ENCODE measurements at places on chromosomes 7 and 10. TPM values are rescaled to one million over a fixed set of nuclear protein-coding genes. Genes with fewer than 3 reads are reported as not detected.

DNA sequence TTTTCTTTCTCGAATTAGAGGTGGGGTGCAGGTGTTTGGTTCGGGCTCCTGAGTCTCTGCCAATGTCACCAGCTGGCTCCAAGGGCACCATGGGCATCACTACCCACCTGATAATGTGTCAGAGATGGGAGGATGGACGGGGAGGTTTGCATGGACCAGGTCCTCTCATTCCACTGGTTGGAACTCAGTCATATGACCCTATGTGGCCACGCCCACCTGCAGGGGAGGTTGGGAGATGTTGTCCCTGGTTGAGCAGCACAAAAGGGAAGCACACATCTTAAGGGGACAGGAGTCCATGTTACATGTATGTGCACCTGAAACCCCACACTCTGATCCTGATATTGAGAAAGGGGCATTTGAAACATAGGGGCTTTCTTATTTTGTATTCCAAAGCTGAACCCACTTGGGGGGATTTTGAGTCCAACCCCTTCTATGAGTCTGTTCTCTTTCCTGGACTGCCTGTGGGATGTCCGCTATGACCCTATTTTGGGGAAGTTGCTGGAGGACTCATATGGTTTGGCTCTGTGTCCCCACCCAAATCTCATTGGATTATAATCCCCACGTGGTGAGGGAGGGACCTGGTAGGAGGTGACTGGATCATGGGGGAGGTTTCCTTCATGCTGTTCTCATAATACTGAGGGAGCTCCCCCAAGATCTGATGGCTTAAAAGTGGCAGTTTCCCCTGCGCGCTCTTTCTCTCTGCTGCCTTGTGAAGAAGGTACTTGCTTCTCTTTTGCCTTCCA is 66.9 kb upstream of the BAIAP2L1 start:
- DNase-seq = no peak

GRCh38 chr7:136309407-136309806 is 332.2 kb upstream of the MTPN start:
- DNase-seq = no peak

- DNase-seq = no peak
Observed at GRCh38 chr7:79452495-79453265, 787 bp downstream of the MAGI2 start.

- DNase-seq = no peak
Observed at GRCh38 chr10:4766454-4766853, 59.6 kb upstream of the AKR1E2 start.

DNA sequence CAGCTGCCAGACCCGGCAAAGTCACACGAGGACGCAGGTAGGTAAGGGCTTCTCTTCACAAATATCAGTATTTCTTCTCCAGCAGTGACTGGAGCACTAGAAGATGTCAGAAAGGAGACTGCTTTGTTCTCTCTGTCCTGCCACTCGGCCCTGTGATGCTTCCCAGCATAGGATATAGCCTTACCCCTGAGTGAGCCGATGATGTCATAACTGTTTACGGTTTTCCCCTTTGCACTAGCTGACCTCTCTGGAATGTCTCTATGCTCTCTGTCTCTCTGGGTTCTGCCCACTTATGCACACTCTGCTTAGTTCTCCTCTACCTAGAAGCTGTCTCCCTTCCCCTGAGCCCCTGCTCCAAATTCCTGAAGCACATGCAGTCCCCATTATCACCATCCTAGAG is 167.5 kb upstream of the PODXL start:
- no peak for DNase-seq

DNA sequence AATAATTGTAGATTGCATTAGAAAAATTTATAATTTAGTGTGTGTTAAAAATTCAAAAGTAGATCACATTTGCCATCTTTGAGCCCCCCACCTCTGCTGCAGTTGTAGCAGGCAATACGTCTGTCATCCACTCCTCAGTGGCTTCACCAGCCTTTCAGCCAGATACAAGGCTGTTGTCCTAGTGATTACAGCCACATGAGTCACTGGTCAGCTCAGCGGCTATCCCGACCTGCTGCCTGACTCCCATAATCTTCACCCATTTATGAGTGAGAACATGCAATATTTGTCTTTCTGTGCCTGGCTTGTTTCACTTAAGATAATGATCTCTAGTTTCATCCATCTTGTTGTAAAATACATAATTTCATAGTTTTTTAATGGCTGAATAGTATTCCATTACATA is 9.2 kb downstream of the OR2A5 start:
- no peak for DNase-seq

GRCh38 chr7:101162551-101163278 is 2.7 kb downstream of the VGF start:
- DNase-seq = no peak

The KDM7A gene
- polyA plus RNA-seq = 15.5 TPM

The NPY gene
- polyA plus RNA-seq = not detected

- DNase-seq = no peak
Observed at GRCh38 chr7:21428659-21428941, 717 bp downstream of the SP4 start.

- DNase-seq = no peak
Observed at GRCh38 chr10:34449836-34450235, 365.3 kb downstream of the PARD3 start.

The STOX1 gene
- 5.5 TPM for polyA plus RNA-seq

The TMEM229A gene
- polyA plus RNA-seq = 1.6 TPM

DNA sequence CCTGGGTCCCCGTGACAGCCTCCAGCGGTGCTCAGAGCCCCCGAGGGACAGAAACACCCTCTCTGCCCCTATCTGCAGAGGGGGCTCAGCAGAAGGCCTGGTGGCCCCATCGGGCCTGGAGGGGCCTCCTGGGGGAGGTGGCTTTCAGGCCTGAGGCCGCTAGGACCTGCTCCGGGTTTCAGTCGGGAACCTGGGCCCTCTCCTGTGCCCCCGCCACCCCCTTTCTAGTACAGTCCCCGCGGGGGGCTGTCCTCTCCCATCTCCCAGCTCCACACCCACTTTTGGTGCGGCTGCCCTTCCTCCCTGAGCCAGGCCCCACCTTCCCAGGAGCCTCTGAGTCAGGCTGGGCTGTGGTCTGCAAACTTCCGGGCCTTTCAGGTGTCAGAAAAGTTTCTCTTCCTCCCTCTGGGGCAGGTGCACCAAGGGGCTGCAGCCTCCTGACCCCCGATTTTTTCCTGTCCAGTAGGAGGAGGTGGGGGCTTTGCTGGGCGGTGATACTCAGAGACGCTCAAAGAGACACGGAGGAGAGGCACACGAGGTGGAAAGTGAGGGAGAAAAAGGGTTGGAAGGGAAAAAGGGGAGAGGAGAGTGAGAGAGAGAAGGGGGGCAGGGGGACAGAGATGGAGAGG is 692 bp downstream of the CARD11 start:
- DNase-seq = no peak

DNA sequence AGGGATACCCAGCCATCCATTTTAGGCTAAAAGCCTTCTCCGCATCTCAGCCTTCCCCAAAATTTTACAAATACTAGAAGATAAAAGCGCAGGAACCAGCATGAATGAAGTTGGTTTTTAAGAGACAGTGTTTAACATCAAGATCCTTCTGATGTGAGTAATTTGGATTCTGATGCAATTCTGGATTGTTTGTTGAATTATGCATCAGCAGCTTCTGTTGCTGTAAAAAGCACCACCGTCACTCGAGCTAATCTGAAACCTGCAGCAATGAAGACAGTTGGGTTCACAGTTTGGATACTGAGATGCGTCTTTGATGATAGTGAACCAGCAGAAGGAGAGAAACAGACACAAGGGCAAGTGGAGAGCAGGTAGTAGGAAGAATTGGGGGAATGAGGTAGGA is 179.2 kb downstream of the PLXNA4 start:
- no peak for DNase-seq

GRCh38 chr7:512146-512510 is 7.5 kb downstream of the PDGFA start:
- DNase-seq = no peak

The AFAP1L2 gene
- polyA plus RNA-seq = 38.1 TPM

DNA sequence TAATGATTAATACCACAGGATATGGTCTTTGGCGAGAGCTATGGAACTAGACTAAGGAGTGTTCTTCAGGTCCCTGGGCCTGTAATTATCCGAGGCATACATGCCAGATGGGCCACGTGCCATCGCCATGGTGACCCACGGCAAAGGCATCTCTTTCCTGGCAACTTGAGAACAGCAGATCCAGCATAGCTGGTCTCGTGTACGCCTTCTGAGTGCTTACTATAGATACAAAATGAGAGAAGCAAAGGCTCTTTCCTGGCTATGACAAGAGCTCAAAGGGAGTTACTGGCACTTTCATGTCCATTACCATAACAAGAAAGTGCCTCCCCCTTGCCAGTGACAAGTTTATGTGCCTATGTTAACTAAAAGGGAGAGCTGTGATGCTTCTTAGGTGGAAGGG is 26.0 kb upstream of the GLI3 start:
- DNase-seq = no peak

DNA sequence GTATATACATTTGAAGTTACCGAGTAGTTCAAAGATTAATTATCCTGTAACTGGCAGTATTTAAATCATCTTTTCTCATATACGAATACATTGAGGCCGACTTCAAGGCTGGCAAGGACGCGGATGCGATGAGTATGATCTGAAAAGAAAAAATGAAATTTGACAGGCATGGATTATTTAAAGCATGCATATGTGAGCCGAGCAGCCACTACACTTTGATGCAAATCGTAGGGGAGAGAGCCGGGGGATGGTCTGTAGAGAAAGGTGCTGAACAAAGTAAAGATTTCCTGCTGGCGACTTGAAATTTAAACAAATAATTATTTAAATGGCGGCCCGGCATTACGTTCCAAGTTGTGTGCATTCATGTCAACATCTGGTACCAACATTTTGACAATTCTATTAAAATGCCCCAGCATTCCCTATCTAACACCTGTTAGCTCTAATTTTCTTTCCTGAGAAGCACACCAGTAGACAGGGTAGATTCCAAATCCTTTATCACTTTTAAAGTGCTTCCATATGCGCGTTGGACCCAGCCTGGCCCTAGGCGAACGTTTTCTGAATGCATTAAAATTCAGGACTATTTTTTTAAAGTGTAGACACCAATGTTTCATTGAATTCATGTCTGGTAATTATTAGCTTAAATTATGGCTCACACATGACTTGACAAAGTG is 188.7 kb downstream of the EMX2 start:
- no peak for DNase-seq

- no peak for DNase-seq
Observed at GRCh38 chr7:105638334-105638733, 57.0 kb upstream of the EFCAB10 start.

The KNDC1 gene
- polyA plus RNA-seq = 3.9 TPM

The CFAP70 gene
- polyA plus RNA-seq = 10.7 TPM

DNA sequence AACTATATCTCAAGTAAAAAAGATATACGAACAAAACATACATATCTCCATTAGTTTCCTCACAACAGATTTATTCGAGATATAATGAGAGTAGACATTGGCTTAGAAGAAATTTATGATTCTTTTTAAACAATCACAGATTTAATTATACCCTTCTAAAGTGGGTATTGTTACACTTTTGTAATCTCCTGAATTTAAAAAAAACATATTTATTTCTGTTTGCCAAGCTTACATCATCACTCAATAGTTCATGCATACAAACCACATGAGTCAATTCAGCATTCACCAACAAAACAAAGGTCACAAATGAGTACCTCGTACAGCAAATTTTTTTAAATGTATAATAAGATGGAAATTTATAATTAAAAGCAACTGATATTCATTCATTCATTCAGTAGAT is 17.6 kb downstream of the LRRN3 start:
- no peak for DNase-seq

The NPTX2 gene
- 0.14 TPM for polyA plus RNA-seq

The SORCS1 gene
- polyA plus RNA-seq = 0.22 TPM

The HOXA13 gene
- polyA plus RNA-seq = 0.06 TPM

DNA sequence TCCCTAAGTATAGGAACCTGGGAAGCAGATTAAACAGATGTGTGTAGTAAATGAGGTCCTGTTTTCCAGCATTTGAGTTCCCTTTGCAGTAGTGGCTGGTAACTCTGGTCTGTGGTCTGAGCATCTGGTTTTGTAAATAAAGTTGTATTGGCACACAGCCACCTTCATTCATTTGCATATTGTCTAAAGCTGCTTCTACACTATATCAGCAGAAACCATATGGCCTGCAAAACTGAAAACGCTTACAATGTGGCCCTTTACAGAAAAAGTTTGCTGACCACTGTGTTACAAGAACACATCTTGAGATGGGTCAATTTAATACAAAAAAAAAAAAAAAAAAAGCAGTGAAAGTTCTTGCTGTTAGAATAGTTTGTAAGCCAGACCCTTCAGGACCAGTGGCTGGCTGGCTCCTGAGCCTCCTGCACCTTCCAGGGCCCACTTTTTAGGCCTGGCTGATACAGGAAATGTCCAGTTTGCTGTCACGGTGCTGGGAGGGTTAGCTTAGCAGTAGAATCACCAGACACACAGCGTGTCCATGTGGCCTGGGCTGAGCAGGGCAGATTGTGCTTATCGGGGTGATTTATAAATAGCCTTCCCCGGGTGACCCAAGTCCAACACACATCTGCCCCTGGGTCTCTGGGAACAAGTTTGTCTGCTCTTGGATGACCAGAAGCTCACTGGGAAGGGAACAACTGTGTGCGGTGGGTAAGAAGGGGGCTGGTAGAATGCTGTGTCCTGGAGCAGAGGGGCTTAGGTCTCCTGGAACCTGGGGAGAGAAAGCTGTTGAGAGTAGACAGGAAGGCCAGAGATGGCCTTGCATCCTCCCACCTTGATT is 1.4 kb downstream of the C10orf71 start:
- peak; percentile 31 for DNase-seq

The MSS51 gene
- polyA plus RNA-seq = 5.3 TPM

The LIPK gene
- not detected for polyA plus RNA-seq

DNA sequence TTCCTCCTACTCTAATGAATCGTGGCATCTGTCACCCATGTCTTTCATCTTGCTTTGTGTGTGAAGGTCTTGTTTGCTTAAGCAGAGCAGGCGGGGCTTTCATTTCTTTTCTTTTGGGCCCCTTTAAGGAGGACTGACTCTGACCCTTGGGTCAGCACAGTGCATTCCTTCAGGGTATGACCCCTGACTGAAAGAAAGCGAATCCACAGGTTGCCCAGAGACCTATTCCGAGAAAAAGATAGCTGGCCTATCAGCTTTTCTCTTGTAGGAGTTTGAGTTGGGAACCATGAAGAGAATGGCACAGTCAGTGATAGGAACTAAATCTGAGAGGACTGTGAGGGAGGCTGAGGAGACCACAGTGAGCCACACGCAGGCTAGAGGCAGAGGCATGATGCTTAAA is 193.2 kb upstream of the CDCA7L start:
- DNase-seq = no peak

DNA sequence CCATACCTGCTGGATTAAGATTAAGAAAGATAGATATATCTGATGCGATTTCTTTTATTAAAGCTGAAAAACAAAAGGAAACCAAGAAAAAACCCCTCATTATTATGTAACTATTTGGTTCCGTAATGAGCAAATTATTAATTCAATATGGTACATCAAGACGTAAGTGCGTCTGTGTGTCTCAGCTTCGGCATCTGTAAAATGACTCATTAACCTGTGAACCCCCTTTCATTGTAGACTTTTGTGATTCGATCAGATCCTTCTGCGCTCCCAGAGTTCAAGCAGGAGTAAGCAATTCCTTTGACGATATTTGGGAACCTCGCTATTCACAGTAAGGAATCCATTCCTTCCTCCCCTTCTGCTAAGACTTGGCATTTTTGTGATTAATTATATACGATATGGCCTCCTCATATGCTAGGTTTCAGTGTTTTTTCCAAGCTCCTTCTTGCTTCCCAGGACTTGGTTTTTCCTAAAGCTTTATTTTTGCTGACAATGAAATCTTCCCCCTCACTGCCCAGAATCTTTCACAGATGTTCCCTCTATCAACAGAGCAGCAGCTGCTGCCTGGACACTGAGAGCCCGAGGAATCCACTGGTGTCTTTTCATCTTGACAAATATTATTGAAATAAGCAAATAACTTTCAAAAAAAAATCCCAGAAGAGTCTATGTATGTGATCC is 171.7 kb upstream of the CELF2 start:
- no peak for DNase-seq

- DNase-seq = no peak
Observed at GRCh38 chr7:132977234-132977633, 104.7 kb downstream of the CHCHD3 start.

Measured in right lung (tissue), 10 donors.